HFF-Myc (cell line): ENCODE measurements at places on chromosomes 12 and 14.

DNA sequence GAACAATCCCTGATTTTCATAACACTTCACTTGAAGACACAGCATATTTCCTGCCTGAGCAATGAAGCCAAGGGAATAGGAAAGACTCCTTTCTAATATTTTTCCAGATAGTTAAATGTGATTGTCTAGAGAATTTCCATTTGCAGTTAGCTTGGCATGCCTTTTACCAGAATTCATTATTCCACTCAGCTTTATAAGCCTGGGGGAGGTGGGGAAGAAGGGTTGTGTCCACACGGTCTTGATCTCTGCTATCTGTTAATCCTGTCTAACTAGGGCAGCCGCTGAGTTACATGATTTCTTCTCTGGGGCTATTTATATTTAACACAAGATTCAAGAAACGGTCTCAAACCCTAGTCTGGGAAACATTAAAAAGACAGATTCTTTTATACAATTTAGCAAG, 146.6 kb upstream of the FSCB start:
- no peak for DNase-seq

DNA sequence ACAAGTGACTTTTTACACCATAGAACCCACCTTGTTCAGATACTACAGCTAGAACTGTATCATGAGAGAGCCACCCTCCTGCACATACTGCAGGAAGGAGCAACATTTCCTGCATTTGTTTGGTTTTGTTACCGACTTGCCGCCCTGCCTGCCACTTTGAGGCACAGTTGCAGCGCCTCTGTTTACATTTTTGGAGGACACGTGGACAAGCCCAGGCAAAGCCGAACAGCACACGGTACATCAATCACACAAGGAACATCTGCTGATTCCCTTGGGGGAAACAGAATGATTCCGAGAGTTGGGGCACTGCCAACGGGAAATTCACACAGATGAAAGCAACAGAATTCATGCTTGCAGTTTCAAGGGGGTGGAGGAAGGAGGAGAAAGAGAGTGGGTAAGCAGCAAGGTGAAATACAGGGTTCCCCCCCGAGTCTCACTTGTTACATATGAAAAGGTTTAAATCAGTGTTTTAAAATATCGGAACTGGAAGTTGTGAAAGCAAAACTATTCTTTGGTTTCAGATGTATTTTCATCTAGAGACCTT, 110.7 kb downstream of the BTG1 start:
- peak; percentile 81 for DNase-seq

GRCh38 chr12:6821591-6822425, at the start of gene GPR162:
TSS of gene GPR162 (plus strand) at chr12:6821821. CDS start at chr12:6823899, 2,078 bp downstream.
- DNase-seq, result no peak

GRCh38 chr14:33972583-33973081, 21.8 kb upstream of the EGLN3 start:
- no peak for DNase-seq

- DNase-seq, result no peak
Measured at GRCh38 chr12:3995306-3995705, 122.1 kb upstream of the PARP11 start.

DNA sequence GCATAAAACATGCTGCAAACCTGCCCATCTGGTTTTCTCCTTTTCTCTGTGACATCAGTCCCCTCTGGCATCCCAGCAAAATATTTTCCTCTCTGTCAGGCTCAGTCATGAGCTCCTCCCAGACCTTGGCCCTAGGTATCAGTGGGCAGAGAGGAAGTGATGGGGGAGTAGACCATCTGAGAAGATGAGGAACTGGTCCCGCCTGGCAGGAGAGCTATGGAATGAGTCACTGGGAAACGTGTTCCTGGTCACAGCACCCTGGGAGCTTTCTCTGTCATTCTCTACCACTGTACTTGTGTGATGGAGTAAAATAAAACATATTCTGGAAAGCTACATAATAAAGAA, 5.0 kb upstream of the SRSF9 start:
- peak; percentile 53 for DNase-seq

GRCh38 chr12:95959107-95959506, 16.0 kb downstream of the AMDHD1 start:
- no peak for DNase-seq

- peak; percentile 43 for DNase-seq
Measured at GRCh38 chr14:71523630-71524319, 408.5 kb upstream of the RGS6 start.
